Fibroblast of the aortic adventitia (primary cell): ENCODE measurements at places on chromosomes 2 and 18. TPM values are rescaled to one million over a fixed set of nuclear protein-coding genes. Genes with fewer than 3 reads are reported as not detected.

The CPO gene
- 0.18 TPM in 1 of 2 replicates, not detected in the other for total RNA-seq

The MATN3 gene
- total RNA-seq: 0.82 and 1.1 TPM in 2 replicates

The RAX gene
- not detected in 2 replicates for total RNA-seq

The CHRND gene
- total RNA-seq: not detected in 2 replicates

DNA sequence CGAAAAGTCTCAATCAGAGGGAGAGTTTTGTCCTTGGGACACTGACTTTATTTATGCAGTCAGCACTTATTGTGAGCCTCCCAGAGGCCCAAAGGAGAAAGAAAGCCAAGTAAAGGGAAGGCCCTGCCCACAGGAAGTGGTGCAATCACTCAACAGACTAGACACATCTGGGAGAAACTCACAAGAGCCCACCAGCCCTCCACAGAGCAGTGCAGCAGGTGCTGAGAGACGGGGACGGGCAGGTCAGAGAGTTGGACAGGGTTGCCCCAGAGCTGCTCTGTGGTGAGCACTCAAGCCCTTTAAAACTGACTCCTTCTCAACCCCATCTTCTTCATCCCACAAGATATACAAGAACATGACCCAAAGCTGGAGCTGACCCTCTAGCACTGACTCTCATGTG lies 96.0 kb downstream of the TFCP2L1 start:
- DNase-seq: no peak

- no peak for DNase-seq
Measured at GRCh38 chr2:201448061-201448460, 3.2 kb downstream of the TRAK2 start.
